ENCODE measurements at places on chromosomes 11 and 22.
A peak's percentile ranks its signal among the peaks of the same experiment; 100 is the strongest.

DNA sequence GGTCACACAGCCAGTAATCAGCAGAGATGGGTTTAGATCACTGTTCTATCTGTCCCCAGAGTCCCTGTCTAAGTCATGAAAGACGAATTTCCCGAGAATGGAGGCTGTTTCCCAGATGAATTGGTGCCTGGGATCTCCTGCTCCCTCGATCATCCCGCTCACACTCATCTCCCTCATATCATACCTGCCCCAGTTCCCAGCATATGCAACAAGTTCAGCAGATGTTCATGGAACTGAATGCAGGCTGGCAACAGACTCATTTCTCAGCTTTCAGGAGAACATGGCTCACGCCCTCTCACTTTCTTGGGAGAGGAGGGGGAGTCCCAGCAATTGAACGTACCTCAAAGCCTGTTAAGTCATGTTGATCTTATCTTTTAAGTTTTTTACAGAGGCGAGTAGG is 22.1 kb downstream of the CD6 start:
- DNase-seq = no peak

- no peak for DNase-seq
Observed at GRCh38 chr22:36079041-36079440, 50.4 kb upstream of the RBFOX2 start.

DNA sequence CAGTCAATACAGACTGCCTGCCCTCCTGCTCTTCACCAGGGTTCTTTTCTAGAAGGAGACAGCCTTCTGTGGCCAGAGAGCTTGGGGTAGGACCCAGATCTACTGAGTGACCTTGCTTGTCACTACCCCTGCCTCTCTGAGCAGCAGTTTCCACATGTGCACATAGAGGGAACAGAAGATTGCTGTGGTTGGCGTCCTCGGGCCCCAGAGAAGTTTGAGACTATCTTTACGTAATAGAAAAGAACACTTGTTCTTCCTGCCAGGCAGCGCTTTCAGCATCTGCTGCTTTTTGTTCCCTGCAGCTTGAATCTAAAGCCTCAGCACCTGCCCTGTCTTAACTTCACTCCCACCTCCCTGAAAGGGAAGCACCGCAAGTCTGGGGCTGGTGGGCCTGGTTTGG is 1.9 kb upstream of the FKBP2 start:
- DNase-seq = no peak

GRCh38 chr11:71198823-71199165 is 53.6 kb downstream of the SHANK2 start:
- no peak for DNase-seq

- DNase-seq = no peak
Observed at GRCh38 chr11:110297726-110298300, 1.4 kb upstream of the RDX start.

DNA sequence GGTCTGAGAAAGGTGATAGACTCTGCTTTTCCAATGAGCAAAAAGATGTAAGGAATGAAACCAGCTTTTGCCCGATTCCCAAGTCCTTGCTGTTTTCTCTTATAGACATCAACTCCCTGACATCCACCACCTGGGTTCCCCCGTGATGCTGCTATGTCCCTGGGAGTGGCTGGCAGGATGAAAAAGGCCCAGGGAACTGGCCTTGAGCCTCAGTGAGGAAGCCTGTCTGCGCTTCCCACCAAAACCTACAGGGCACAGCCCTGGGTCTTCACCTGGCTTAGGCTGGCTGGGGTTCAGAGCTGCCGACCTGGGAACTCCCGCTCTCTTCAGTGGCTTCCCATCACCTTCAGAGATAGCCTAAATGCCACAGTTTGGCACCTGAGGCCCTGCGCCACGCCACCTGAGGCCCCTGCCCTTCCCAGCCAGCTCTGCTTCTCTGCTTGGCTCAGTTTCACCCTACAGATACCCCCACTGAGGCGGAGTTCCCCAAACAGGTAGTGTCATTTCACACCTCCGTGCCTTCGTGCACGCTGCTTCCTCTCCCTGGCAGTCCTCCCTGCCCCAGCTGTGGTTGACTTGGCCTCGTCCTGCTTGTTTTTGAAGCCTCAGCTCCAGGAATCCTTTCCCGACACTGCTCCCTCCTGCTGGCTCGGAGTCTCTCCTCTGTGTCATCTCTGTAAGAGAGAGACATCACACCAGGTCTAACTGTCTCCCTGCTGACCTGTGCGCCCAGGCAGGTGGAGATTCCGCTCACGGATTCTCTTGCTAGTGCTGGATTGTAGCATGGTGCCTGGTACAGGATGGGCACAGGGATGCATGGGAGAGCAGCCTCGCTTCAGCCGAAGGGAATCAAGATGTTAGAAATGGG is 10.7 kb downstream of the SLC37A2 start:
- DNase-seq = peak; percentile 63

DNA sequence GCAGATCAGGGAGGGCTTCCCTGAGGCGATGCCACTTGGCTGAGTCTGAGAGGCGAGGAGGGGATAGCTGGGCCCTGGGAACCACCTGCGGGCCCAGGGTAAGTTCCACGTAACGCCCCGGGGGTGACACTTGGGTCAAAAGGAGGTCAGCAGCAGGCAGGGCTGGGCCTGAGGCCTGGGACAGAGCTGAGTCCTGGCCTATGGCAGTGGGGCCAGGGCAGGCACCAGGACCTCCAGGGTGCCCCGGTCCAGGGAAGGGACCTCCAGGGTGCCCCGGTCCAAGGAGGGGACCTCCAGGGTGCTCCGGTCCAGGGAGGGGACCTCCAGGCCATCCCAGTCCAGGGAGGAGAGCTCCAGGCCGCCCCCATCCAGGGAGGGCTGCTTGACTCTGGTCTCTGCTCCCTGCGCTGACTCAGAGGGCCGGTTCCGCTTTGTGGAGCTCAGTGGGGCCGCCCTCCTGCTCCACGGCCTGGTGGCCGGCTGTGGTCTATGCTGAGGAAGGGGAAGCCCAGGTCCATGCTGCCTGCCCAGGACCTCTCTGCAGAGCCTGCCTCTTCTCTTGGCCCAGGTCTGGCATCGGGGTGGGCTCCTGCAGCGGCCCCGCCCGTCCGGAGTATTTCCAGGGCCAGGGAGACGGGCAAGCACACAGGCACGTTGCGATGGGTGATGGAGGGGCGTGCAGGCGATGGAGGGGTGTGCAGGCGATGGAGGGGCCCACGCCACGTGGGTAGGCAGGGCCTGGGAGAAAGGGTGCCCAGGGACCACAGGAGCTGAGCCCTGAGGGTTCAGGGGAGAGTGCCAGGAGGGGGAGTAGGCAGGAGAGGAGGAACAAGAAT is 19.5 kb upstream of the WNT7B start:
- DNase-seq = no peak

GRCh38 chr22:39214383-39215069 is 30.3 kb downstream of the PDGFB start:
- DNase-seq = no peak
